Muscle of arm (tissue), 14 donors: ENCODE measurements at places on chromosomes 5 and 9.

GRCh38 chr5:138491669-138492559, 26.6 kb downstream of the EGR1 start:
- peak; percentile 90 for DNase-seq

DNA sequence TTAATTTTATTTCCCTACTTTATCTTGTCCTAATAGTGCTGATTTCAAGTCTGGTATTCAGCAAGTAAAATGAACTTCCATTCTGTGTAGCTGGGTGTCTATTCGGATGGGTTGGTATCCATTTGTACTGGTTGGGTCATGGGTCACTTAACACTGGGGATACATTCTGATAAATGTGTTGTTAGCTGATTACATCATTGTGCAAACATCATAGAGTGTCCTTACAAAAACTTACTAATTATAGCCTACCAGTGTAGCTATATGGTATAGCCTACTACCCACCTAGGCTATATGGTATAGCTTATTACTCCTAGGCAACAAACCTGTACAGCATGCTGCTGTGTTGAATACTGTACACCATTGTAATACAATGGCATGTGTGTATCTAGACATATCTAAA, 1373.7 kb upstream of the DMAC1 start:
- no peak for DNase-seq

DNA sequence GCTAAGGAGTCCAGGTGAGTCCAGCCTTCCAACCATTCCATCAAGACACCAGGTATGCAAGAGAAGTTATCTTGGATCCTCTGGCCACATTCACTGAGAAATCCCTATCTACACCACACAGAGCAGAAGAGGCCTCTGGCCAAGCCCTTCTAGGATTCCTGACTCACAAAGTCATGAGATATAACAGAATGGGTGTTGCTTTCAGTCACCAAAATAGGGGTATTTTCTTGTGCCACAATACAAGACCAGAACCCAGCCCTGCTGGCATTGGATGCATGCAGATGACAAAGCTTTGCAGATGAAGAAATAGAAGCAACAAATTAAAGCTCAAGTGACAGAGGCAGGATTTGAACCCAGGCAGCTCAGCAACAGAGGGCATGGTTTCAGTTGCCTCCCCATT, 73.5 kb downstream of the PTPN3 start:
- no peak for DNase-seq

GRCh38 chr5:134289509-134290113, 63.7 kb upstream of the PPP2CA start:
- peak; percentile 70 for DNase-seq

- no peak for DNase-seq
Measured at GRCh38 chr5:11588803-11589202, 315.4 kb downstream of the CTNND2 start.

GRCh38 chr9:107665057-107665456, 175.5 kb upstream of the KLF4 start:
- no peak for DNase-seq

- no peak for DNase-seq
Measured at GRCh38 chr9:86594724-86595123, 240.5 kb upstream of the TUT7 start.

- DNase-seq = no peak
Measured at GRCh38 chr5:79546782-79547428, 33.0 kb upstream of the HOMER1 start.

DNA sequence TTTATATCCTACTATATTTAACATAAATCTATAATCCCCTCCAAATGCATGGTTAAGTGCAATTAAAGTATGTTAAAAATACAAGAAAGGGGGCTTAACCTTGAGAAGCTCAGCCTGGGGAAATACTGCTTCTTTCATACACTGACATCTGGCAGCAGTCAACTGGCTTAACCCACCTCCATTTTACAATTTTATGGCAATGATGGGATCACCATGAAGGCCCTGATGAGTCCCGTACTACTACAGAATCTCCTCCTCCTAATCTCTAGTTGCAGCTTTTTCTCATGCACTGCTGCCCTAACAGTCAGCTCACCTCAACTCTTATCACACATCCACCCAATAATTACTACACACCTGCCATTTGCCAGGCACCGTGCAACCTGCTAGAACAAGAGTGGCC, 40.9 kb downstream of the ZNF608 start:
- no peak for DNase-seq

DNA sequence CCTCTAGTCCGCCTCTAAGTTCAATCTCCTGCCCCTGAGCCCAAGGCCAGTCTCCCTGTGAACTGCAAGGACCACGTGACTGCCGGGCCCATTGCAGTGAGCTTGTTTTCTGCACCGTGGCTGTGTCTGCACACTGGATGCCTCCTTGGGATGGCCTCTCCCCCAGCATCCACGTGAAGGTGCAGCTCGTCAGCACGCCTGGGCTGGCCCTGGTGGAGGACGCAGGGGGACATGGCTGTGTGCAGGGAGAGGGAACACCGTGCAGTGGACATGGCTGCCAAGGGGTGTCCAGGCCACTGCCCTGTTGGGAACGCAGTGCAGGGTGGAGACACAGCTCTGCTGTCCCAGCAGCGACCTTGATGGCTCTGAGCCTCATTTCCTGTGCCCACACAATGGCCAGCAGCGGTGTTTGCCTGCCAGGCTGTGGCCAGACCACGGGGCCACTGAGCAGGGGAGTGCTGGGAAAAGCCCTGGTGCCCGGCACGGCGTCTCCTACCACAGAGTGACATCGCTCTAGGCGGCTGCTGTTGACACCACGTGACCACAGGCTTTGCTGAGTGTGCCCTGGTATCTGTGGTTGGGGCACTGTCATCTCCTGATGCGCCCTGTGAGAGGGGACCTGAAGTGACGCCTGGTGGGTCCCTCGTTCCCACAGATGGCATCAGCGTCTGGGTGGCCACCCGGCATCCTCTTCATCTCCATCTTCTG, 26.9 kb upstream of the EXOC3 start:
- no peak for DNase-seq

DNA sequence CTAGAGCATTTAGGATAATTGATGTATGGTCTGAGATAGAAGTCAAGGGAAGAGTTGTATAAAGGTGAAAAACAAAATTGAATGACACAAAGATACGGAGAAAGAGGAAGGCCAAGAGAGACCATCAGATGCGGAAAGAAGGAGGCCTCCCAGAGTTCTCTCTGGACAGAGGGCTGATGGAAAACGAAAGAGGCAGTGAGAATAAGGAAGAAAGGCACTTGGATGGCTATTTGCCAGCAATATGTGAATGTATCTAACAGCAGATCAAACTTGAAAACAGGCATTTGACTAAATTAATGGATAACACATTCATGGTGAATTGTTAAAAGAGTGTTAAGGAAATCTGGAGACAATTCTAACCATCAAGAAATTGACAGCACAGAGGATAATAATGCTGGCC, 2.4 kb upstream of the DOCK8 start:
- DNase-seq = no peak

- DNase-seq = peak; percentile 84
Measured at GRCh38 chr9:93207326-93207814, 23.4 kb downstream of the WNK2 start.

- DNase-seq = no peak
Measured at GRCh38 chr5:157029457-157029856, 29.5 kb downstream of the HAVCR1 start.

DNA sequence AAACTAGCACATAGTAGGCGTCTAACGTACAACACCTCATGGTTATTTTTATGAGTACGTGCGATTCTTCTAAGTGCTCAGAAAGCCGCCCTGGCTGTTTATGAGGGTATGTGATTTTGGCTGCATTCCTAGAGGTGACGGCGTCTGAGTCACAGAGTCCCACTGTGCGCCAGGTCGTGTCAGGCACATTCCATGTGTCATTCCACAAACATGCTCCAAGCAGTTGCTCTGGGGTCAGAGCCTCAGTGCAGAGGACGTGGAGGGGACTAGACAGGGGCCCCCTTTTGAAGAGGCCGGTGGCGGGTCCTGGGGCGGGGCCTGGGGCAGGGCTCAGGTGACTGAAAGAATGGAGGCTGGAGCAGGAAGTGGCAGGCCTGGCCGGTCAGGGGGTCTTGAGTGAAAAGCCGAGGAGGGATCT, 51.9 kb downstream of the NEK6 start:
- no peak for DNase-seq
